ENCODE measurements at places on chromosomes 3 and 15.

DNA sequence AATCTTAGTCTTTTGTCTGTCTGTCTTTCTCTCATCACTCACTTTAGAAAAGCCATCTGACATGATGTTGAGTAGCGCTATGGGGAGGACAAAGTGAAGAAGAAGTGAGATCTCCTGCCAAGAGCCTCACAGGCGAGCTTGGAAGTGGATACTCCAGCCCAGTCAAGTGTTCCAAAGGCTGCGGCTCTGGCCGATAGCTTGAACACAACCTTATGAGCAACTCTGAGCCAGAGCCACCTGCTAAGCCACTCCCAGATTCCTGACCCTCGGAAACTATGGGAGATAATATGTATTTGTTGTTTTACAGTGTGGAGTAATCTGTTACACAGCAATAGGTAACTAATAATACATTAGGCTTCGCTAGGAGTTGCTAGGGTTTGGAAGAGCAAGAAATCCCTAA, 76.2 kb downstream of the MB21D2 start:
- no peak for DNase-seq

DNA sequence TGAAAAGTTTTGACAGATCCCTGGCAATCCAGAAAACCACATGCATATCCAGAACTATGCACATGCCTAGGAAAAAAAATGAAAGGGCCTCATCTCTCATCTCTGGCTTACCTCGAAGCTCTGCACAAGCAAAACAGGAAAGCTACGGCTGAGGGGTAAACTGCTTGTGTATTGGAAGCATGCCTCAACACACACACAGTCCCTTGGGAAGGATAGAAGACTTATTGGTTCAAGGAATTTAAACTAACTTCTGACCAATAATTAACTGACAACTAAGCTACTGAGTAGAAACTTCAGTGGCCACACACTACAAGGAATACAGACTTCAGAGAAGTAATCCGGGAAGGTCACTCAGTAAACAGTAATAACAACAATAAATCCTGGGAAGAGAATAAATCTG, 59.9 kb upstream of the POMGNT2 start:
- DNase-seq: no peak

- no peak for DNase-seq
These were observed 316.8 kb upstream of the CTDSPL start for GRCh38 chr3:37544869-37545352.

- DNase-seq: no peak
These were observed 411.7 kb downstream of the NAALADL2 start for GRCh38 chr3:175270866-175271265.

DNA sequence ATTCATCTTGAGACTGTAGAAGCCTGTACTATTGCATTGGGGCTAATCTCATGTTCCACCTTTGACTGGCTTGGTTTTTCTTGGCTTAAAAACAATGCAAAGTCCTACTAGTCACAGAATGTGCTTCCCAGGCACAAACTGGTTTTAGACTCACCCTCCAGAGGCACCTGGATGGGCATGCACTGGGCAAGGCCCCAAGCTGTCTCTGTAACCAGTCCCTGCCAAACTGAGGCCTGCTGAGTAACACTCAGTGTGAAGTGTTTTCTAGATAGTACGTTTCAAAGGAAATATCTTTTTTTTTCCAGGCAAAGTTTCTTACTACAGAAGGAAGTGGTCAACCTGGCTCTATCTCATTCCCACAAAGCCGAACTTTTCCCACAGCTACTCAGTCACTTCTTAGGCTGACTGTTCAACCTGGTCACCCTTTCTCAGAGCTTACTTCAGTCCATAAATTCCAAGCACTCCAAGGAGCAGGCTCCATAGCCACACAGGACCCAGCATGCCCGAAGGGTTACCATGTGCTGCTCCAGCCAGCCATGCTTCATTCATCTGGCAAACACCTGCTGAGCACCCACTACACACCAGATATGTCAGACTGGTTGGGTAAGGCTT, 57.4 kb downstream of the NPTN start:
- DNase-seq: no peak

DNA sequence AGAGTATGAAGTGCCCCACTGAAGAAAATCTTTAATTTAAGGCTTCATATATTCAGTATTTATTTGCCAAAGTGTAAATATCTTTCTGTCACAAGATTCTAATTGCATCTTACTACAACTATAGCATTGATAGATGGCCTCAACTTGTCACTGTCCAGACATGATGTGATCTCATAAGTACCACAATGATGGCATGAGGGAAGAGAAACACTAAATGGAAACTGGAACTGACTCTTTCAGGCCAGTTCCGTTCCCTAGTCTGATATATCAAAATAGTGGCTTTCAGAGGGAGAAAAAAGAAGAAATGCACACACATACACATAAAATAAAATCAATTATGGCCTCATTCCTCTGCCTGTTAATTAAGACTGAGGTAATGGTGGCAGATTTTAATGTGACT, 615.7 kb downstream of the TBL1XR1 start:
- DNase-seq: no peak

DNA sequence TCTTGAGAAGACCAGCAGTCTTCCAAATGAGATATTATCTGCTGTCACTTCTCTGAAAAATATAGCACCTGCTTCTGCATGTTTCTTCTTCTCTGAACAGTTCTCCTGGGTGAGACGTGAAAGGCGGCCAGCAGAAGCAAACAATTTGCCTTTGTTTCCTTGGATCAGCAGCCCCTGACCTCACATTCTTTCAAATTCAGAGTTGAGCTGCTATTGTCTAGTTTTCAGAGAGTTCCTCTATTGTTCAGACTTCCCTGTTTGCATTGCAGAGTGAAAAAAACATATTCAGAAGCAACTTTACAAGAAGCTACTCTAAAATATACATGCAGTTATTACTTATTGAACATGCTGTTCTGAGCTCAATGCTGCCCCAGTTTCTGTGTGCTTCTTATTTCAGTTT, 653.6 kb downstream of the NAALADL2 start:
- no peak for DNase-seq

DNA sequence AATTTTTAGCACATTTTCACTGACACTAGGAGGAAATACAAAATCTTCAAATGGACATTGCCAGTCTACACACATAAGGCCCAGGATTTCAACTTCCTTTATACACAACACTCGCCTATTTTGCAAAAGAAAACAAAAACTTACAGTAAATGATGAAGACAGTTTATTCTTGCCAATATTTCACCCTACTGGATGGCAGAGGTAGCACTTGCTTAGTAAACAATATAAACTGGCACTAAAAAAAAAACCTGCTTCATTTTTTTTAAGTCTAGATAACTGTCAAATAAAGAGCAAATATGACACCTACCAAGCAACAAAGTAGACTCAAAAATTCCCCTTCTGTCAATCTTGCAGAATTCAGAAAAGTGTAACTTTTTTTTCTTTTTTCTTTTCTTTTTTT, 204.0 kb downstream of the VPS13C start:
- DNase-seq: no peak

- DNase-seq: no peak
These were observed at the start of gene NPAP1 for GRCh38 chr15:24675332-24676144. Gene NPAP1 (plus strand): TSS chr15:24675775. CDS start chr15:24675868, 93 bp downstream.

GRCh38 chr3:4376499-4376898, 73.3 kb downstream of the SETMAR start:
- DNase-seq: no peak

DNA sequence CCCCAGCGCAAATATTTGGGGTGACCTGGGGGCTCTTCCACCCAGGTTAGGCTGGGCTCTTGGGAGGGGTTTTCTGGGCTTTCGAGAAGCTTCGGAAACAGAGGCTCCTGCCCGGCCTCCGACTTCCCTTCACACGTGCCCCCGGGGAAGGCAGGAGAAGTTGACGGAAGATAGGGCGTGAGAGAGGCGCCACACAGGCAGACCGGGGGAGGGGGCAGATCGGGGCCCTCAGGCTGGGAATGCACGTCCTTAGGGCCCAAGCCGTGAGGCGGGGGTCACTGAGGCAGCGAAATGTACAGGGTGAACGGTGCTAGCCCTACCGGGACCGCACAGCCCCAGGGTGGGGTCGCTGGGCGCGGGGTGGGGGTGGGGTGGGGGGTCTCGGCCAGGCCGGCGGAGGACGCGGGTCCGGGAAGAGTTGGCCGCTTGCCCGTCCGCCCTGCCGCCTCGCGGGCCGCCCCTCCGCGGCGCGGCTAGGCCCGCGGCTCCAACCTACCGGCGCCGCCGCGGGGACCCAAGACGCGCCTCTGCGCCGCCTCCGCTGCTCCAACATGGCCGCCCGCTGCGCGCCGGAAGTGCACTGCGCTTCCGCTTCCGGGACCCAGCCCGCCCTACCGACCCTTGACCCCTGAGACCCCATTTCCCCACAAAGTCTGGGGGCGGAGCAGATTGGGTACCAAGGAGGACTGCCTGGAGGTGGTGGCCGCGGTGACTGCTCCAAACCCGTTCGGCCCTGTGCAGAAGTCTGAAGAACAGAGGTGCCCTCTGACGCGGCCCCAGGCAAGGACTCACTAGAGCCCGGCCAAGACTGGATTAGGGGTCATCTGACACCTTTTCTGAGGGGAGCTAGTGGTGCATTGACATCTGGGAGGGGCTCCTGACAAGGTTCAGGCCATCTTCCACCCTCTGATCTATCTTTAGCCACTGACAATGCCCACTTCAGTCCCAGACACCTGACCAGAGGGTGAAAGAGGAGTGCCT, at the start of gene CCDC71:
Gene CCDC71, minus strand, starts transcription at position 561 of the 981 bp plus-strand sequence. CDS start 2,123 bp downstream, outside the sequence.
- peak; percentile 35 for DNase-seq

GRCh38 chr3:5136211-5136918, 14.3 kb downstream of the ARL8B start:
- DNase-seq: no peak

DNA sequence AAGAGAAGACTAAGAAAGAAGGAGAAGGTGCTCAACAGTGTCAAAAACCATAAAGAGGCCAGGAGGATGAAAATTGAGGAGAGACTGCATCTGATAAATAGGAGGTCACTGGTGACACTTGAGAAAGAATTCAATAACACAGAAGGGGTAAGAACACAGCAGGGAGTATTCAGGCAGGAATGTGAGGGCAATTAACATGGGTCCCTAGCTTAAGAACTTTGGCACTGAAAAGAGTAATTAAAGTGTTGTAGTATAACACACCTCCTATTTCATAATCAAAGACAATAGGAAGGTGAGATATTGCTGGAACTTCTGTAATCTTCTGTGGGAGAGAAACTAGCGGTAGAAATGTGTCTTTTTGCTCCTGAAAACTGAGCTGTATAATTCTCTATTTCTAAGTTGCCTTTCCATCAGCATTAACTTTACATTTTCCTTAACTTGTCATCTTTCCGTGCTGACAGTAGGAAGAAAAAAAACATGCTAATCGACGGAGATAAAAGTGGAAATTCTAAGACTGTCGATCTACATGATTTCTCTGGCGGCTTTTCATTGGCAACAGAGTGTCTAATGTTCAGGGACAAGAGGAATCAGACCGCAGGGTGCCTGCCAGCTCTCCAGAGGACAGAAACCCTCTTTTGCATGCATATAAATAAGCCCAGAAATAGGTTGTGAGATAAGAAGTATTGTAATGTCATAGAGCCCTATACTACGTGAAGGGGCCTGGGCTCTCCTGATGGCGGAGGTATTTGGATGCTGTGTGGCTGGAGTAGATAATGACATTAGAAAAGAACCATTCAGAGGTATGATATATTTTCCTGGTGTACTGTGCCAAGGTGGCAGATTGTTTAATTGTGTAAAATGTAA, 147.9 kb upstream of the GAP43 start:
- DNase-seq: no peak

DNA sequence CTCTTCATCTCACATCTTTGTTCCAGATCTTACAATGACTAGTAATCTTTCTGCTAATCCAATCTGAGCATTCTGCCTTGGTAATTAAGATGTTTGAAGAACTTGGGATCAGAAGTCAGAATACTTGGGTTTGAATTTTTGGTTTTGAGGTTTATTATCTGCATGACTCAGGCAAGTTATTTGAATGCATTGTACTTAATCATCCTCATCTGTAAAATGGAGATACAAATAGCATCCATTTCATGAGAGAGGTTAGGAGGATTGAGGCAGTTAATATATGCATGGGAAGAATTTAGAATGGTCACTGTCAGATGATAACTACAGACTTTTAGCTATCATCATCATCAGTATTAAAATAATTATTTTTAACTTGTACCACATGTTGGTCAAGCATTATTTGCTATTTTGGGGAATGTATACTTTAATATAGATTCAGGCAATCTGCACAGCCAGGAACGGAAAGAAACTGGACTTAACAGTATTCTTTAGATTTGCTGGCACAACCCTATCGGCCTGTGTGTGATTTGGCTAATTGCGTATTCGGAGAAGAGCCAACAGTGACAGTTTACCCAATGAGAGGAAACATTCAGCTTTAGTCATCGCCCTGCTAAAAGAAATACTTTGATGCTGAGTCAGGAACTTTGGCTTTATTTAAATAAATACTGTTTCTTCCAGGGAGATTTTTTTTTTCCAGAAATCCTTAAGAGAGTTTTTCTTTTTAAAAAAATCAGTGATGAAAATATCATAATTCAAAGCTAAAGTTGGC, 600.0 kb downstream of the ROBO1 start:
- peak; percentile 69 for DNase-seq

DNA sequence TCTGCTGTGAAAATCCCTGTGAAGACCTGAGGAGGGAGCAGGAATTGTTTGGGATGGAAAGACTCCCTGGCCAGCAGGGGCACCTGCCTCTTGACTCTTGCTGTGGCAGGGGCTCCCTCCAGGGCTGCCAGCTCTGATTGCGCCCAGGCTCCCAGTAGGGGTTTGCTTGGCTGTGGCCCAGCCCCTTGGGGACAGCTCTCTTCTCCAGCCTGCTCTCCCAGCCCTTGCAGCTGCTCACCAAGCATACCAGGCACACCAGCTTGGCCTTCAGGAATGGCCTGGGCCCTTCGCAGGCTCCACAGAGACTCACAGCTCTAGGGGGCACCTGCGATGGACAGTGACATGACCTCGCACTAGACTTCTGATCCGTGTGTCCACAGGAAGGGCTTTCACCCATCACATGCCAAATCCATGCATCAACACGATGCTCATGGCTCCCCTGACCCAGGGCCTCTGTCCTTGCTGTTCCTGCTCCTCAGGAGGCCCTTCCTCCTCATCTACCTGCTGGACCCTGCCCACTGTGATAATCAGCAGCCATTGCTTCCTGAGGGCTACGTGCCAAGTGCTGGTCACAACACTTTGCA, 61.8 kb downstream of the SCN5A start:
- DNase-seq: no peak

Measured in HS-27A (cell line).